GM13976 (cell line): ENCODE measurements at places on chromosomes 1 and 21.

- no peak for DNase-seq
These were observed 58.9 kb downstream of the DIPK1A start for GRCh38 chr1:92902406-92902744.

DNA sequence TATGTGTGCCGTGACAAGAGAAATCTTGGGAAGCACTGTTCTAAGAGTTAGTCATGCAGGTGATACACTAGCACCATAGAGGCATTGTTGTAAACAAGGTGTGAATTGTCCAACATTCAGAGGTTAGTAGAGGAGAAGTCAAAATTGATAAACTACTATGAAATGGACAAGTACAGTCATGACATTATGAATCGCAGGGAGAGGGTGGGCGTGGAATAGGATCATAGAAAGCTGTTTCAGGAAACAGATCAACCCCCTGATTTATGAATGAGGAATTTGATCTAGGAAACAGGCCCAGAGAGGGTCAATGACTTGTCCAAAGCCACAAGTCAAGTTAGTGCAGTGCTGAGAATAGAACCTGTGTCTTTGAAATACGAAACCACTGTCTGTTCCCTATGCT is 58.5 kb upstream of the LAX1 start:
- no peak for DNase-seq

GRCh38 chr1:159474926-159475325 is 35.4 kb downstream of the OR10J1 start:
- DNase-seq, result no peak

GRCh38 chr1:19458815-19459417 is 26.4 kb downstream of the CAPZB start:
- no peak for DNase-seq

- no peak for DNase-seq
These were observed 28.6 kb downstream of the PTPRU start for GRCh38 chr1:29264773-29265389.

DNA sequence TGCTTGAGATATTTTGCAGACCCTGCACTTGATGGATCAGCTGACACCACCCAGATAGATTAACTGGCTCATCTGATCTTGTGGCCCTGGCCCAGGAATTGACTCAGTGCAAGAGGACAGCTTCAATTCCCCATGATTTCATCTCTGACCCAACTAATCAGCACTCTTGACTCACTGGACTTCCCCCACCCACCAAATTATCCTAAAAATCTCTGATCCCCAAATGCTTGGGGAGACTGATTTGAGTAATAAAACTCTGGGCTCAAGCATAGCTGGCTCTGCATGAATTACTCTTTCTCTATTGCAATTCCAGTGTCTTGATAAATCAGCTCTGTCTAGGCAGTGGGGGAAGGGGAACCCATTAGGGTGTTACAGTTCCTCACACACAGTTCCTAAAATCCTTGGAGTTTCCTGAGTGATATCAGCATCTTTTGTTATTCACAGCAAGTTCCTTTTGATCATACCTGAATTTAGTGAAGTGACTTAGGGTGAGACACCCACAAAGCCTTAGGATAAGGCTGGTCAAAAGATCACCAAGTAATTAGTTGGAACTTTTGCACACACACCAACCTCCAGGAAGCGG is 104.2 kb downstream of the COP1 start:
- no peak for DNase-seq

DNA sequence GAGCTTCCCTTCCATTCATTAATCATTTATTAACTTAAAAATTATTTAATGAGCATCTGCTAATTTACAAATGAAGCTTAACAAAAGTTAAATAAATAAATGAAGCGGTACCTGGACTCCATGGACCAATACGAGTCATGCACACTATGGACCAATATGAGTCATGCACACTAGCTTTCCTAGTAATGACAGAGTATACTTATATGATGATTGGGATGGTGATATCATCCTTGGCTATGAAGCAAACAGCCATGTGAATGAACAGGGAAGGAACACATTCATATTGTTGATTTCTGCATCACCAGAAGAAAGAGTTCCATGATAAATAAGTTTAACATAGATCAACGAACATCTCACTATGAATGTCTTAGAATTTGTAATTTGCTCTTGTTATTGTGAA is 109.9 kb downstream of the SPAG17 start:
- DNase-seq, result no peak

DNA sequence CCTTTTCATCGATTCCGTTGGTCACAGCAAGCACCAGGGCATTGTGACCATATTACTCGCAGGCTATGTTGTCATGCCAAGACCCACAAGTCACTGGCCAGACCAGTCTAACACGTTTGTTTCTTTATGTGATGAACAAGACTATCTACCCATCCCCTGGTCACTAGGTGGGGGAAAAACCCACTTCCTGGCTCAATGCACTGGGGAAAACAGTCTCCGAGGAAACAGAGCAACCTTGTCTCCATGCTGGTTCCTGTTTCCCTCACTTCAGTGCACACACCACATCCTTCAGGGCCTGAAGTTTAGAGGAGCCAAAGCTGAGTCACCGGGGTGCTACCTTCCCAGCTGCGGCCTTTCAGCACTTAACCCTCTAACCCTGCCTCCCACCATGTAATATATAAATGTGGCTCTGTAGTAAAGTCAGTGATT is 20.9 kb downstream of the ERICH3 start:
- peak; percentile 14 for DNase-seq

GRCh38 chr1:225651376-225651871 is 1.5 kb downstream of the ENAH start:
- DNase-seq, result no peak

- no peak for DNase-seq
These were observed 6.8 kb downstream of the AKIRIN1 start for GRCh38 chr1:38997901-38998190.

GRCh38 chr21:25664491-25664931 is 25.5 kb downstream of the JAM2 start:
- DNase-seq, result no peak

- no peak for DNase-seq
These were observed 301.6 kb downstream of the HLX start for GRCh38 chr1:221180704-221181368.

GRCh38 chr1:64499011-64499410 is 29.1 kb downstream of the CACHD1 start:
- no peak for DNase-seq

- DNase-seq, result no peak
These were observed 7.8 kb downstream of the PTTG1IP start for GRCh38 chr21:44865561-44866280.

GRCh38 chr1:185157599-185158412 is 839 bp downstream of the SWT1 start:
- no peak for DNase-seq

DNA sequence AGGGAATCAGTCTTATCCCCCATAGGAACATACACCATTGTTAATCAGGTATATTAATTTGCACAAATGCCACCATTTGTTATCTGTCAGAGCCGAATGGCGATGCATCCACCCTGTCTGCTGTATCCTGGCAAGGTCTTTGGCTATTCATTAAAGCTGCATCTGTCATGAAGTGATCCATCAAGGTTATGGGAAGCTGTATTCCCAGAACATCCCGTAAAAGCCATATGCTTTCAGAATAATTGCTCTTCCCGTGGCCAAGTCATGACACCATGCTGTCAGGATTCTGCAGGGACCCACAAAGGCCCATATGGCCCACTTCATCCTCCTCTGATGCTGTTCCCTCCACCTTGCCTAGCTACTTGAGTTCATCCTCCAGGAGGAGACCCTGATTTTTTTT is 103.9 kb downstream of the RAVER2 start:
- DNase-seq, result no peak

GRCh38 chr1:194062962-194063361 is 876.5 kb upstream of the B3GALT2 start:
- DNase-seq, result no peak

GRCh38 chr1:171738911-171739310 is 3.0 kb downstream of the VAMP4 start:
- no peak for DNase-seq

DNA sequence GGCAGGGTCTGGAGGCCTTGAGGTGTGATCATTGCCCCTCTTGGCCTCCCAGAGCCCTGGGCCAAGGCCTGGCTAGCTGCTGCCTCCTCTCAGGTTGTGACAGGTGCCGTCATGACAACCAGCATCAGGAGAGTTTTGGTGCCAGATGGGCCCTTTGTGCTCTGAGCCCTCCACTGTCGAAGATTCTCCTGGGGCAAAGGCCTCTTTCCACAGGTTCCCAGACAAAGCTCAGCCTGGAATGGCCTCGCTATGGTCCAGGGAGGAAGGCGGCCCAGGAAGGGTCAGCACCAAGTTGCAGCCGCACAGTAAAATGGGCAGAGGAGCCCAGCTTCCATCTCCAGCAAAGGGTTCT is 78.4 kb downstream of the ALPL start:
- no peak for DNase-seq

GRCh38 chr1:194347200-194347599 is 1160.8 kb upstream of the B3GALT2 start:
- no peak for DNase-seq

DNA sequence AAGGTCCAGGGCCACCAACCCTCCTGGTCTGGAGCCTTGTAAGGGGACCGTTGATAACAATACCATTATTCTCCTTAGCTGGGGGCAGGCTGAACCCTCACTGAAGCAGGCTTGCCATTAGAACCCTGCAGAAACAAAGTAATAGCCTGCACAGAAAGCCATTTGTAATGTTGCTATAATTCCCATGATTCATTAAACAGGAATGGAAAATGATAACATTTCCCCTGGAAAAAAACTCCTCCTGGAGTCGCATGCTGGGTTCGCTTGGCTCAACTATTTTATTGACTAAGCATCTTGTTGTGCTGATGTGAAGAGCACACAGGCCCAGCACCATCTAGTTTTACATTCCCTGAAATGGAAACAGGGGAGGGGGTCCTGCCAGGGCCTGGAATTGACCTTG is 155.6 kb upstream of the CSF3R start:
- no peak for DNase-seq

DNA sequence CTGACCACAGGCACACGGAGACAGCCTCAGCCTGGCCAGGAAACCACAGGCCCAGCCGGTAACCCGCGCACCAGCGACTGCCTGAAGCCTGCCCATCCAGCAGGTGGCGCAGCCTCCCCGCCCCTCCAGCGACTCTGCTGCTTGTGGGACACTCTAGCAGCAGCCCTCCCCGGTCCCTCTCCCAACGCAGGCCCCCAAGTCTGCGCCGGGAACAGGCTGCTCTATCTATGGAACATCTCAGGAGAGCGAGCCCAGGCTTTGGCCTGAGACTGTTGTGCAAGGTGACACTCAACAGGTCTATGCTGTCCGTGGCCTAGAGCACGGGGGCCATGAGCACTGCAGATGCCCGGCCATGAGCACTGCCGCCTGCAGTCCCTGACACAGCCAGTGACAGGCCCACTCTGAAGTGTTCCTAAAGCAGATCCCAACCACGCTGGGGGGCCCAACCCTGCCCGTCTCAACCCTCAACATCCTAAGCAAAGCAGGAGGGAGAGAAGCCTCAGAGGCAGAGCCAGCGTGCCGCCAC is 28.4 kb downstream of the WDR4 start:
- peak; percentile 75 for DNase-seq

DNA sequence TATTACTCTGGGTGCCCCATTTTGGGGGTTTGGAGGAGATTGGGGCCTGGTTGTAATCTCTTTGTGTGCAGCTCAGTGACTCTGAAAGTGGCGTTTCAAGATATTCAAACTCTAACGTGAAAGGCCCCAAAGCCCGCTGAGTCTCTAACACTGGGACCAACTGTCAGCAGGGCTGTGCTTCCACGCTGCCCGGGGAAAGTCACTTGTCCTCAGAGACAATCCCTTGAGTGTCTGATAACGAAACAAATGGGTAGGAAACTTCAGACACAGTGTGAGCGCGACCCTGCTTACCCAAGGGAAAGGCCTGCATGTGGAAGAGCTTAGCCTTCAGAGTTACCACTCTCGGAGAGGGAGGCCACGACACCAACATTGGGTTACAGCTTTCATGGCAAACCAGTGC is 837 bp downstream of the UBASH3A start:
- DNase-seq, result no peak

DNA sequence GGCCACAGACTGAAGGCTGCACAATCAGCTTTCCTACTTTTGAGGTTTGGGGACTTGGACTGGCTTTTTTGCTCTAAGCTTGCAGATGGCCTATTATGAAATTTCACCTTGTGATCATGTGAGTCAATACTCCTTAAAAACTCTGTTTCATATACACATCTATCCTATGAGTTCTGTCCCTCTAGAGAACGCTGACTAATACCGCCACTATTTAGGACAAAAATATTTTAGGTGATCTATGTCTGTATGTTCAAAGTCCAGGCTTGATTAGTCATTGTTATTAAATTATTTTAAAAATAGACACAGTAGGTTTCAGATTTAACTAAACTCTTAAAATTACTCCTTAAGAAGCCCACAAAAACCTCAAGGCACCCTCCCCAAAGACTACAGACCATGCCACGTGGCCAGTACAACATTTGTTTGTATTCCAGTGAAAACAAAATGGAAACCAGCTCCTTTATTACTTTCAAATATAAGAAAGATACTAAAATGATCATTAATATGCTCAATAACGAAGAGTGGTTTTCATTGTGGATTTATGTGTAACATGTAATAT is 63.1 kb downstream of the TMPRSS15 start:
- DNase-seq, result no peak

- peak; percentile 84 for DNase-seq
These were observed 32.4 kb downstream of the EIF2D start for GRCh38 chr1:206579747-206580437.

- no peak for DNase-seq
These were observed 4.4 kb upstream of the RHEX start for GRCh38 chr1:206048582-206048981.

DNA sequence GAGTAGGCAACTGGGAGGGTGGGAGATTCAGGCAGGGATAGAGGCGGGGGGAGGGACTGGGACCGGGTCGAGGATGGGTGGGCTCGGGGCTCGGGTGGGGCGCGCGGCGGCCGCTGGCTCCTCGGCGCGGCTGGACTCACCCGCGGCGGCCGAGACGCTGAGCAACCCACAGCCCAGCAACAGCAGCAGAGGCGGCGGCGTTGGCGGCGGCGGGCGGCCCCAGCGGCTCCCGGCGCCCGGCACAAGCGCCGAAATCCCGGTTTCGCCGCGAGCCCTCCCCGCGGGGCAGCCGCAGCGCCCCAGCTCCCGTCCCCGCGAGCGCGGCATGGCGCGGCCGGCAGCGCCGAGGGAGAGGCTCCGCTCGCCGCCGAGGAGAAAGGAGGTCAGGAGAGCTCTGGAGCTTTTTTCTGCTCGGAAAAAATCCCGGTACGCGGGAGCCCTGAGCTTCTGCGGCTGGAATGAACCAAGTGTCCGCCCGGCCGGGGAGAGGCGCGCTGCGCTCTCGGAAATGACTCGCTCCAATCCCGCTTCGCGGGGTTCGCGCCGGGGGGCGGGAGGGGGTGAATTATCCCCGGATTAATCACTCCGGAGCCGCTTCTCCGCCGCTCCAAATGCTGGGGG is at the start of gene CSMD2:
TSS of gene CSMD2 (minus strand) at position 460 of the 621 bp plus-strand sequence. CDS start at position 327, 133 bp downstream.
- DNase-seq, result peak; percentile 30

DNA sequence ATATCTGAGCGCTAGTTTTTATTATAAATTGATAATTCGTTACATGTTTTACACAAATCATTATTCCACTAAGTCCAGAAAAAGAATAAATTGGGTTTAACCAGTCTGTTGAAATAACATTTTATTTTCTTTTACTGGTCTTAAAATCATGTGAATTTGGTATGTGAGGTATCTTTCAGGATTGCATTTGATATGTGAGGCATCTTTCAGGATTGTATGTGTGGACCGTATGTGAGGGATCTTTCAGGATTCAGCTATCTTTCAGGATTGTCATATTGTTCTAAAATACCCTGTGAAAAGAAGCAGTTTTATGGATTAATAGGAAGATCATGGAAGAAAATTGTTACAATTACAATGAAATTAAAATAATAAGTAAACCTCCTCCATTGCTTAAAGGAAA is 42.9 kb downstream of the USP25 start:
- no peak for DNase-seq

- DNase-seq, result no peak
These were observed 7.2 kb downstream of the TAL1 start for GRCh38 chr1:47224676-47225399.
